PC-9 (cell line): ENCODE measurements at places on chromosomes 16 and 17.

DNA sequence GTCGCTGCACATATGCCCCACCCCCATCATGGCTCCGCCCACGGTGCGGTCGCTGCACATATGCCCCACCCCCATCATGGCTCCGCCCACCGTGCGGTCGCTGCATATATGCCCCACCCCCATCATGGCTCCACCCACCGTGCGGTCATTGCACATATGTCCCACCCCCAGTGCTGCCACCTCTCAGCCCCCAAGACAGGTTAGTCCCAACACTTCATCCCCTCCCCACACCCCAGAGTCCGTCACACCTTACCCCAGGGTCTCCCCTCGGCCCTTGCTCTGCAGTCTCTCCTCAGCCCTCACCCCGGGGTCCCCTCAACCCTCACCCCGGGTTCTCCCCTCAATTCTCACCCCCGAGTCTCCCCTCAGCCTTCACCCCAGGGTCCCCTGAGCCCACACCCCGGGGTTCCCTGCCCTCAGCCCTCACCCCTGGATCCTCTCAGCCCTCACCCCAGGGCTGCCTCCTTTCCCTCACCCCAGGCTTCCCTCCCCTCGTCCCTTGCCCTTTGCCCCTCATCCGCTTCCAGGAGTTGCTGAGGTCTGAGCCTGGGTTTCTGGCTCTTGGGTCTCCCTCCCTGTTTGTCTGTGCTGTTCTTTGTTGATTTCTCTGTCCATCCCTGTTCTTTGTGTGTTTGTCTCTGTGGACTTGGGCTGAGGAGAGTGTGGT is 25.6 kb downstream of the TPSG1 start:
- DNase-seq = no peak

- DNase-seq = no peak
Observed at GRCh38 chr17:44647736-44648135, 8.5 kb upstream of the MEIOC start.

DNA sequence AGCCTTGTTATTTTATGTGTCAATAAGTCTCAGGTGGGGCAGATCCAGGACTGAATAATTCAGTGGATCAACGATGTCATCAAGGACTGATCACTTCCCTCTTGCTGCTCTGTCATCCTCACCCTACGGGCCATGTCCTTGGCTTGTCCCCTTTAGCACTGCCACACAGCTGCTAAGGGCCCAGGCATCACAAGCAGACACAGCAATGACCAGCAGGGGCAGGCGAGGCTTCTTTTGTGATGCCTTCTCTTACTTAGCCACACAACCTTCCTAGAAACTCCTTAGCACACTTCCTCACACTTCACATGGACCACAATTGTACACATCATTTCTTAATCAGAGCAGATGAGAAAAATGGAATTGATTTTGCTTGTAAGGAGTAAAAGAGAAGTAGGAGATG is 356.3 kb upstream of the SOX9 start:
- no peak for DNase-seq

- DNase-seq = peak; percentile 52
Observed at GRCh38 chr16:48687421-48688038, 77.5 kb upstream of the N4BP1 start.

DNA sequence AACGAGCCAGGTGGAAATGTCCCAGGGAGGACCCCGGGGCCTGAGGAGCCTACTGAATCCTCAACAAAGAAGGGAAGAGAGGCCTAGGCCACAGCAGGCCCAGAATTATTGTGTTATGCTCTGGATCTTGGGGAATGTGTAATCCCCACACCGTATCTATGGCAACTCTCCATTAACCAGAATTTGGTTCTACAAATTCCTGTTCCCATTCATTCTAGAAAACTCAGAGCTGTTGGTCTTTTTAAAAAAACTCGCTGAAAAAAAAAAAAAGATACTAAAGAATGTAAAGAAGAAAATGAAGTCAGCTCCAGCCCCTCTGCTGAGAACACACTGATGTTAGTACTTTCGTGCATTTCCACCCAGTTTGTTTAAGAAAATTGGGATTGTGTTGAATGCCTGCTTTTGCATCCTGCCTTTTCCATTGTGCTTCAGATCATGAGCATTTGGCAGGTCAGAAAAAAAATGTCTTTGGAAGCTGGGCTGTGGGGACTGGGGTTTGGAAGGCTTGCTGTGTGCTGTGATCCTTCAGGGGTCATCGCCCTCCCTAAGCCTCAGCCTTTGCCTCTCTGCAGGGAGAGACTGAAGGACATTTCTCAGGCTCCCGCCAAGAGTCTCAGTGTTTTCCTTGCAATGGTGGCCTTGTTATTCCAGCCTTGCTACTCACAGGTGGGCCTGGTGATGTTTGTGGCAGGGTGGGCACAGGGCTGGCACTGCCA is 69.5 kb downstream of the SREBF1 start:
- peak; percentile 32 for DNase-seq

GRCh38 chr16:27413956-27414355 is 12.0 kb downstream of the IL21R start:
- DNase-seq = no peak

GRCh38 chr17:5902181-5903140 is 167.7 kb upstream of the WSCD1 start:
- no peak for DNase-seq

- no peak for DNase-seq
Observed at GRCh38 chr16:13104772-13105171, 203.4 kb downstream of the SHISA9 start.

GRCh38 chr17:57365420-57365819 is 109.1 kb downstream of the MSI2 start:
- DNase-seq = no peak

DNA sequence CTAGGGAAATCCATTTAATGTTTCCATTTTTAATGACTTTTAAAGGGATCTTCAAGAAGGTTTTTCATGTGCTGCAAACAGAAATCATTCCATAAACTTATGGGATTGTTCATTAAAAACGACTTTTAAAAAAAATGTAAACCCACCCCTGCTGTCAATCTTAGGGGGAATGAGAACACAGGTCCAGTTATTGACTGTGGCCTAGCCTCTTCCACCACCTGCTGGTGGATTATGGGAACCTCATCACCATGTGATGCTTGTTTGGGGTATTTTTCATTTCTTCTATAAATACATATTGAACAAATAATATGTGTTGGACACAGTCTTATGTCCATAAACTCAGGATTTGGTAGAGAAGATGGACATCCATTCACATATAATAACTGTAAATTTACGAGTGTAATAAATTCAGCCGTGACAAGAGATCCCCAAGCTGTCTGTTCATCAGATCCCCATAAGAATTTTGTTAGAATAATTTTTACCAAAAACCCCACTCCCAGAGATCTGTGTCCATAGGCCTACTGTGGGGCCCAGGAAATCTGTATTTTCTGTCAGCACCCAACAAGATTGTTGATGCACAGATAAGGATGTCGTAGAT is 42.0 kb upstream of the TMC5 start:
- DNase-seq = peak; percentile 55

GRCh38 chr17:66240013-66240412 is 10.8 kb upstream of the APOH start:
- DNase-seq = no peak

DNA sequence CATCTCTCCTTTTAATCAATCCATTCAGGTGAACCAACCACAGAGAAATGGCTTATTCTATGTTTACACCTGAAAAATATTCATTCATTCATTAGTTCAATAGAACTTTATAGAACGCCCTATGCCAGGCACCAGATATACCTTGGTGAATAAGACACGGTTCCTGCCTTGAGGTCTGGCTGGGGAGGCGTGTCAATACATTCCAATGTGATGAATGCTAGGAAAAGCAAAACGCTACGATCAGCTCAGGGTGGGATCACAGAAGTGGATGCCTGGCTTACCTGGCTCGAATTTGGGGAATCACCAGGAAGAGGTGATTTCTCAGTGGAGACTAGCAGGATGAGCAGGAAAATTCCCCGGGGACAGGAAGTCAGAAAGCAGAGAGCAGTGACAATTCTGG is 17.5 kb upstream of the WFIKKN2 start:
- peak; percentile 47 for DNase-seq

DNA sequence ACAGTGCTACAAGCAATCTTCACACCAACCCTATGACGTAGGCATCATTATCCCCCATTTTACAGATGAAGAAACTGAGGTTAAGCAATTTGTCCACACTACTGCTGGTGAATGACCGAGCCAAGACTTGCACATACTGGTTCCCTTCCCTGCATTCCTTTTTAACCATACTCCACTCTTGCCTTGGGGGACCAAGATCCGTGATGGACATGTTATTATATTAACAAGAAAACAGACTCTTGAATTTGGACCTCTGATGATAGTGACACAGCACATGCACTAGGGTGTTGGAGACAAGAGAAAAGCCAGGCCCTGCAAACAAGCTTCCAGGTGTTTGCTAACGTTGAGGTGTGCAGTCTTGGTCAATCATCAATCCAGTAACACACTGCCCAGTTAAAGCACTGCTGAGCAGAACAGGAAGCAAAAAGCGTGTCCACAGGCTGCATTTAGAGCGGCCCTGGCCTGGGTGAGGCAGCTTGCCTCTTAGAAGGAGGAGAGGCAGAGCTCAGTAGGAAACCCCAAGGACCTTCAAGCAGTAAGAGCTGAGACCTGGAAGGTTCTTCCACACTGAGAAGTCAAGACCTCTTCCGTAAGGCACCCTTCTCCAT is 36.7 kb downstream of the HNF1B start:
- no peak for DNase-seq

GRCh38 chr17:67615736-67616135 is 102.0 kb upstream of the NOL11 start:
- no peak for DNase-seq

- DNase-seq = no peak
Observed at GRCh38 chr17:14776791-14777190, 475.9 kb downstream of the HS3ST3B1 start.

DNA sequence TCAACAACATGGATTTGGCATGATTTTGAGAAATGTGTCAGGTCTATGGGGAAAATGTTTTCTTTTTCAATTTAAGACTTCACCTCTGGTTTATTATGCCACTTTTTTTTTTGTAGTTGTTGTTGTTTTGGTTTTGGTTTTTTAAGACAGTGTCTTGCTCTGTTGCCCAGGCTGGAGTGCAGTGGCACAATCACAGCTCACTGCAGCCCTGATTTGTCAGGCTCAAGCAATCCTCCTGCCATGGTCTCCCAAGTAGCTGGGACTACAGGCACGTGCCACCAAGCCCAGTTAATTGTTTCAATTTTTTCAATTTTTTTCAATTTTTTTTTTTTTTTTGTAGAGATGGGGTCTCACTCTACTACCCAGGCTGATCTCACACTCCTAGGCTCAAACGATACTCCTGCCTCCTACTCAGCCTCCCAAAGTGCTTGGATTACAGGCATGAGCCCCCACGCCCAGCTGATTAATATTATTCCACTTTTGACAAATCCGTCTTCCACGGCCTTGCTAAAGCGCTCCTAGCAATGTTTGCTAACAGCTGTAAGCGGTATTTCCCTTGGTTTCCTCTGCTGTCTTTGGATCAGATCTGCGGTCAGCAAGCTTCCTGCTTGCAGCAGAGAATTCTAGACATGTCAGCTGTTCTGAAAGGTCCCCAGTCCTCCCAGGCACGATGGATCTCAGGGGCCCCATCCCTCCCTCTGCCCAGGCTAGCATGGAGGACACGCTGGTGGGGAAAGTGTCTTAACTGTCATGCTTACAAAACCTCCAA is 7.0 kb upstream of the MILR1 start:
- DNase-seq = peak; percentile 65

DNA sequence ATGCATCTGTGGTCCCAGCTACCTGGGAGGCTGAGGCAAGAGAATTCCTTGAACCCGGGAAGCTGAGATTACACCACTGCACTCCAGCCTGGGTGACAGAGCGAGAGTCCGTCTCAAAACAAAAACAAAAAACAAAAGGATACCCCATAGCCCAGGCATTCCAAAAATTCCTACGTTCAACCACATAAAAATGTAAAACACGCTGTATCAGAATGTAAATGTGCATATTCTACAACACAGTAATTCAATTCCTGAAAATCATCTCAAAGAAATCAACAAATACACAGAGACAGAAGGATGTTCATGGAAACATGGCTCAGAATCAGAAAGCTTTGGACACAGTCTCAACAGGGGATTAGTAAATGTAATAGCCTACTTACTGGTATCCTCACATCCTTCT is 33.0 kb downstream of the COG7 start:
- no peak for DNase-seq

GRCh38 chr16:84458606-84459532 is 45.6 kb downstream of the MEAK7 start:
- no peak for DNase-seq

DNA sequence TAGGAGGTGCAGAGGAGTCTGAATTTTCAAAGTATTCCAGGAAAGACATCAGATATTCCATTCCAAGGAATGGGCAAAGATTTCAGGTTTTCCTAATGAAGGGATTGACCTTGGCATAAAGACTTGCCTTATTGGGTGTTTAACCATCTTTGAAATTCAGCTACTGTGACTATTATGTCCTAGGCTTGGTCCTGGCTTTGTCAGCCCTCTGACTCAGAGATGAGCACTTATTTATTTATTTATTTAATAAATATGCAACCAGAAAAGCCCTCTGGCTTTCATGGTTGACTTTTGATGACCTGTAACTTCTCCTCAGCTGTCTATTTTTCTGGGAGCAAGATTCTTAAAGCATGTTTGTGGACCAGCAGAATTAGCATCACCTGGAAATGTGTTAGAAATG is 455.1 kb downstream of the KIF2B start:
- no peak for DNase-seq

GRCh38 chr16:30747799-30748633 is at the start of gene PHKG2:
Gene PHKG2, plus strand, starts transcription at chr16:30748425. Its CDS starts 396 bp downstream, at chr16:30748821.
- peak; percentile 98 for DNase-seq

GRCh38 chr17:78020717-78021108 is 62.2 kb downstream of the TNRC6C start:
- DNase-seq = no peak

- no peak for DNase-seq
Observed at GRCh38 chr16:17377360-17378324, 93.1 kb downstream of the XYLT1 start.

- DNase-seq = no peak
Observed at GRCh38 chr16:73329358-73330286, 281.7 kb upstream of the ZFHX3 start.

DNA sequence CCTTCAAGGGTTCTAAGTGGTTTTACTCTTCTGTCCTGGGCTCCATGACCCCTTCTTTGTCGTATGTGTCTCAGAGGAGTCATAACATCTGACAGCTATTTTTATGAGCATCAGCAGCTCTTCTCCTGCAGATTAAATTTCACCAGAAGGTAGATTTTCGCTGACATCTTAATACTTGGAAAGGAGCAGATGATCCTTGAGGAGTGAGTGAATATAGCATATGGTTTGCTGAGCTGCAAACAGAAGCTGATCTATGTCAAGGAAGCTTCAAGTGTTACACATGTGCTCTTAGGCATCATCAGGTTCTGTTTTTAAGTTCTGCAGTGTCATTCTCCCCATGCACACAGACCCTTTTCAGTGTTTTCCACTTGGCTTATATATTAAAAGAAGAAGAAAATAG is 49.2 kb upstream of the MYH2 start:
- no peak for DNase-seq
